IMR-90 (cell line): ENCODE measurements at places on chromosomes 6 and 20.

GRCh38 chr6:168559574-168560098 lies 118.7 kb downstream of the SMOC2 start:
- no peak for DNase-seq

- no peak for DNase-seq
Measured at GRCh38 chr6:84424956-84425355, 197.5 kb upstream of the CEP162 start.

DNA sequence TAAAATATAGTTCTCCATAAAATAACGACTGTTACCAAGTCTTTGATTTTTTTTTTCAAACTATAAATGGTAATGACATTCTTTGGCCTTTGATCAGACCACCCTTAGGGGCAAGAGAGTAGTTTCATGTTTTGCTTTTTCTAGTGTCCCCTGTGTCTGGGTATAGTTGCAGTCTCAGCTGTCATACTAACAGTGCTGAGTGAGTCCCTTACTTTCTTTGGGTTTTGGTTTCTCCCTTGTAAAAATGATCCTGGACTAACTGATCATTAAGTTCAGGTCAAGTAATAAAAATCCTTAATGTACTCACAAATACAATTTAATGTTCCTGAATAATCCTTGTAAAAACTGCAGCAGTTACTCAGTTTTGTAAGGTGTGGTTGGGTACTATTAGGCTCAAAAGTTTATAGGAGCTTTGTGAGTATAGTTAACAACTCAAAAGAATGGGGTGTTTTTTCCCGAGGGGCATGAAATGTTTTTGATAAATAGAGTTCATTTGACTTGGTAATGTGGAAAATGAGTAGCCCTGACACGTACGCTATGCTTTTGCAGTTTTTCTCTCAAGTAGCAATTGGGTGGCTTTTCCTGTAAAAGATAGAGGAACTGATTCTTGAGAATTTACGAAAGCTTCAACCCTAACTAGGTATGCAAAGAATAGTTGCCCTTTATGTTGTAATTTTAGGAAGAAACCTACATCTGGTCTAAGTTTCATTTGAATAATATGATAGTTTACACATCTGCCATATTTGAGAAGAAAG lies 6.2 kb downstream of the PTPN1 start:
- DNase-seq = no peak

DNA sequence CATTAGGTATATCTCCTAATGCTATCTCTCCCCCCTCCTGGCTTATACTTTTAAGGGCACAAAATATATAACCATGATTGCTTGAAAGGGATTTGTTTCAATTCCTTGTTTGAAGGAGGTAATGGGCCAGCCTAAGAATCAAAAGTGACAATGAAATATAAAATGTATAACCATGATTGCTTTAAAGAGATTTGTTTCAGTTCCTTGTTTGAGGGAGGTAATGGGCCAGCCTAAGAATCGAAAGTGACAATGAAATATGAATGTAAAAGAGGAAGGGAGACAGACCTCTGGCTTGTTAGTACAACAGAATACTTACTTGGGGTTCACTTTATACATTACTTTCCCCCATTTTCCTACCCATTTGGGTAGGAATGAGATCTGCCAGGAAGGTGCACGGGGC lies 55.5 kb downstream of the FOXC1 start:
- no peak for DNase-seq

DNA sequence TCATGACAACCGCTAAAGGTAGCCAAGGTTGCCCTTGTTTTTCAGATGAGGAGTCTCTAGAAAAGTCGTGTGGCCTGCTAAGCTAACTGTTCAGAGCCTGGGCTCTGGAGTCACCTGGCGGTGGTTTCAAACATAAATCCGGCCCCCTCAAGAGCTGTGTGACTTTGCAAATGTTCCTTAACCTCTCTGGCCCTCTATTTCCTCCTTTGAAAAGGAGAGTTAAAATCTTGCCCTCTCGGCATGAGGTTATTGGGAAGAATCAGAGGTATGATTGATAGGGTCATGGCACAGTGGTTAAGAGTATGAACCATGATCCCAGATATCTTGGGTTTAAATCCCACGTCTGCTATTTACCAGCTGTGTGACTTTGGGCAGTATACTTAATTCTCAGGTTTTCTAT lies 5.6 kb upstream of the LBP start:
- no peak for DNase-seq

- no peak for DNase-seq
Measured at GRCh38 chr6:144736763-144737162, 451.6 kb downstream of the UTRN start.

GRCh38 chr6:33802186-33802958 lies 1.4 kb downstream of the MLN start:
- DNase-seq = no peak

DNA sequence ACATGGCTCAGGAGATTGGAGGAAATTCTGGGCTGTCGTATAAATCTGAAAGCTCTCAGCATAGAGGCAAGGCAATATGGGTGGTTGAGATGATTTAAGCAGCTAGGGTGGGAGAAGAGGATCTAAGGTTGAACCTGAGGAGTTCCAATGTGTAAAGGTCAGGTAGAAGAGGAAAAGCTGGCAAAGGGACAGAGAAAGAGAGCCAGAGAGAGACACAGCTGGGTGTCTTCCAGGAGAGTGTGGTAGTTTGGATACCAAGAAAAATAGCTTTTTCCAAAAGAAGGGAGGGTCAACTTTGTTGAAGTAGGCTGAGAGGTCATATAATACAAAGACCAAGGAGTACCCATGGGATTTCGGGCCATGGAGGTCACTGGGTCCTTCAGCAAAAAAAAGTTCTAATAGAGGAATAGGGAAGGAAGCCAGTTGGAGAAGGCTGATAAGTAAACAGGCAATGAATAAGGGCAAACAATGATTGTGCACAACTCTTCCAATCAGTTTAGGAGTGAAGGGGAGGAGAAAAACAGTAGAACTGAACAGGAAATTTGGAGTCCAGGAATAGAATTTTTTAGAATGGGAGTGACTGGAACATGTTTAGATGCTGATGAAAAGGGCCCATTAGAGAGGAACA lies 135.1 kb downstream of the QRSL1 start:
- DNase-seq = no peak

GRCh38 chr6:44800171-44800783 lies 412.8 kb downstream of the CDC5L start:
- peak; percentile 65 for DNase-seq

- no peak for DNase-seq
Measured at GRCh38 chr20:16147916-16148315, 425.3 kb downstream of the KIF16B start.

DNA sequence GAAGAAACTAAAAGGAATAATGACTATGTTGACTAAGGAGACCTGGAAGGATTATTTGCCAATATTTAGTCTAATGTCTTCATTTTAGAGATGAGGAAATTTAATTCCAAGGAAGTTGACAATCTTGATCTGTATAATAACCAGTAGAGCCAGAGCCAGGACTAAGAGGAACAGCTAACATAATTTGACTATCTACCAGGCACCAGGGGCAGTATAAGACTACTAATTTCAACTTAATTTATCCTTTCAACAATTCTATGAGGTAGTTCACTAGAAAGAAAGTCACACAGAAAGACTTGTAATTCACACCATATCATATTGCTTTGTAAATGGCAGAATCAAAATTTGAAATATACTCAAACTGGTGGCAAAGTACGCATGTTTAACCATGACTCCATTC lies 273.0 kb upstream of the STXBP5 start:
- DNase-seq = no peak
